ENCODE measurements at places on chromosomes 7 and 10.
A peak's percentile ranks its signal among the peaks of the same experiment; 100 is the strongest.

DNA sequence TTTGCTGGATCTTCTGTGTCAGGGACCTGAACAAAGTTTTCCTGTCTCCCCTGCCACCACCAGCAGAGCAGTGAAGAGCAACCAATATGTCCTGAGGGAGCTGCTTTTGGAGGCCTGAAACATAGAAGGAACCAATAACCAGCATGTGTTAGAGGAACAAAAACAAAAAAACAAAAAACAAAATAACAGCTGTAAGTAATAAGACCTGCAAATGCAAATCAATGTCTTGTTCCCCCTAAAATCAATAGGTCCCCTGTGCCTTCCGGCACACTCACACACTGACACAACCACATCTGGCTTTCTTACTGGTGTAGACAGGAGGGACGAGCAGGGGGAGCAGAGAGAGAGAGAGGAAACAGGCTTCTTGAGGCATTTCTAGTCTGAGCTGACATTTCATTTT is 94.1 kb downstream of the NRG3 start:
- DNase-seq = no peak

DNA sequence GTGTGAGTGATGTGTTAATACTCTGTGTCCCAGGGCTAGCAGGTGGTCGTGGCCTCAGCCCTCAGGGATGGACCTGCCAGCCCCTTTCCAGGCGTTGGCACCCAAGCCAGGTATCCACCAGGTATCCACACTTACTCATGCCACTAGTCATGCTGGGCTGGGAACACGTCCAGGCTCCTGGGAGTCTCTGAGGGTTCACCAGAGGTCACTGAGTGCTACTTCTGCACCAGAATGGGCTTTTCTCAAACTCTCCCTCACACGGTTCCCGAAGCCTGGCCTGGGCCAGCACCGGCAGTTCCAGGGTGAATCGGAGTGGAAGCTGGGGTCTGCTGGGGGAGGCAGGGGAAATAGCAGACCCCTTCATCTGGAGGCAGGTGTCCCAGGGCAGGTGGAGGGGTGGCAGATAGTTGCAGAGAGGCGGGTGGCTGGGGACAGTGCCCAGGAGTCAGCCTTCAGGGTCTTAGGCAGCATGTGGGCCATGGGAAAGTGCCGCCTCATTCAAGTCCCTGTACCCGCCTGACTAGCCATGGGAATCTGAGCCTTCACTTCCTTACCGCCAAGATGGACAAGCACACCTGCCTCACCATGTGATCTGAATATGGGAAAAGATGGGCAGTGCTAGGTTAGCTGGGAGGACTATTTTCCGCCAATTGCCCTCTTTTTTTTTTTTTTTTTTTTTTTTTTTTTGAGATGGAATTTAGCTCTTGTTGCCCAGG is 95.5 kb upstream of the GTF2I start:
- no peak for DNase-seq

DNA sequence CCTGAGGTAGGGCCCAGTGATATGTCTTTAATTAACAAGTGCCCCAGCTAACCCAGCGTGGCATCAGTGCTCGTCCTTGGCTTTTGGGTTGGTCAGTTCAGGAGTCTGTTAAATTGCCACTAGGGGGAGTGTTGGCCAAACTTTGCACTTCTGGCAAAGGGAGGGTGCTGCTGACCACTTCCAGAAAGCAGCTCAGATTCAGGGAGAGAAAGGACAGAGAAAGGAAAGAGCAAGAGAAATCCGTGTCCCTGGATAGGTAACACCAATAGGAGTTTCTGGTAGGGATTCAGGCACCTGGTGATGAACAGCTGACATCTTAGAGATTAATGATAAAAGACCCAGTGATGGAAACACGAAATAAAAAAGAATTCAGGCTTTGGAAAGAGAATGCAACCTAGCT is 243.1 kb upstream of the AOAH start:
- DNase-seq = no peak

DNA sequence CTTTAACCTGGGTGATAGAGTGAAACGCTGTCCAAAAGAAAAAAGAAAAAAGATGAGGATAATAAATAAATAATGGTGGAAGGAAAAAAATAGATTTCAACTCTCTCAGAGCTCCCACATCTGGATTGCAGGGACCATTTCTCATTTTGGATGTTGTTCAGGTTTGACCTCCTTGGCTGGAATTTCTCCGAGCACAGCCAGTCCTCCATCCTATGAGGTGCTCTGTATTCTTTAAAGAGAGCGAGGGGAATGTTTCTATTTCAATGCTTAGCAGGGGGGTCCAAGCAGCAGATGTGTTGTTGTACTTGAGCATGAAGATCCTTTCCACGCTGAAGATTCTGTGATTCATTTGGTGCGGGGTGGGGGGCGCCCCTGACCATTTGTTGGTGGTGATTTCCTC is 17.7 kb upstream of the SEPHS1 start:
- peak; percentile 7 for DNase-seq

- DNase-seq = no peak
Measured at GRCh38 chr10:61592581-61592980, 70.1 kb upstream of the CABCOCO1 start.

DNA sequence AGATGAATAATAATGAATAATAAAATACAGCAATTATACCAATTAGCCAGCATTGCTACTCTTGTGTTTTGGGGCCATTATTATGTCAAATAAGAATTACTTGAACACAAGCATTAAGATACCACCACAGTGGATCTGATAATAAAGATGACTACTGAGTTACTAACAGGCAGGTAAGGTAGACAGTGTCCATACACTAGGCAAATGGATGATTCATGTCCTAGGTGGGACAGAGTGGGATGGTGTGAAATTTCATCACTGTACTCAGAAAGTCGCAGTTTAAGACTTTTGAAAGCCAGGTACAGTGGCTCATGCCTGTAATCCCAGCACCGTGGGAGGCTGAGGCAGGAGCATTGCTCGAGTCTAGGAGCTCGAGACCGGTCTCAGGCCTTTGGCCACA is 8.7 kb upstream of the UNC5B start:
- peak; percentile 51 for DNase-seq

- no peak for DNase-seq
Measured at GRCh38 chr10:73119952-73120351, 9.7 kb downstream of the NUDT13 start.

DNA sequence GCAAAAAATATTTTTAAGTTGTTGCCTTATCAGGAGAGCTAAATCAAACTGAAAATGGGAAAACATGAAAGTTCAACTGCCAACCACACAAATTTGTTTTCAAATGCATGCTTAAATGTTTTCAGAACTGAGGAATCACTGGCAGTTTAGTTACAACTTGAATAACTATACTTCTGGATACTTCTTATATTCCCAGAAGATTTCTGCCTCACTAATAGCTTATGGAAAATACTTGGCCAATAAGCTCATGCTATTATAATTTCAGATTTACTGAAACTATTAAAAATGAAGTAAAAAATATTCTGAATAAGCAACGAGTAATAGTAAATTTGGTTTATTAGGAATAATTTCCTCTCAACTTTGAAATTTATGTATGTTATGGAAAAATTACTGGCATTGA is 222.2 kb downstream of the CDK14 start:
- no peak for DNase-seq

All from spleen (tissue), 13 donors.